ENCODE measurements at places on chromosomes 2 and 18. TPM values are rescaled to one million over a fixed set of nuclear protein-coding genes. Genes with fewer than 3 reads are reported as not detected.

Gene GCG
- not detected for total RNA-seq

GRCh38 chr2:10784719-10785118, 27.9 kb downstream of the PDIA6 start:
- no peak for DNase-seq

DNA sequence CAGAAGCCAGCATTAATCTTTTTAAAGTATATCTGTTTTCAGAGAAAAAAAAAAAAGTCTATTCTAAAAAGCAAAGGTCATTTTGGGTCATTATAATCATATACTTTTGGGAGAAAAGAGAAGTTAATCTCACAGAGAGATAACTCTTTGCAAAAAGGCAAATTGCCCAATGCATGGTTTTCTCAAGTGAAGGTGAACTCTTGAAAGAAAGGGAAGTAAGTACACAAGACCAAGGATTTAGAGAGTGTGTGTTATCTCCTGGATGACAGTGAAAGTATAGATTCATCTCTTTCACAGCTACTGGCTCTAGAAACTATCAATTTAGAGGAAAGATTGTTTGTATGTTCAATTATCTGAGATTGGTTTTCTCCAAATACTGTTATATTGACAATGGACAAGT, 151.4 kb downstream of the CD8B2 start:
- DNase-seq, result no peak

GRCh38 chr2:102368461-102369109, 13.0 kb downstream of the IL18R1 start:
- DNase-seq, result no peak

GRCh38 chr2:8977758-8978157, 25.7 kb downstream of the MBOAT2 start:
- DNase-seq, result no peak

Gene LIPG
- 32.6 TPM for total RNA-seq

DNA sequence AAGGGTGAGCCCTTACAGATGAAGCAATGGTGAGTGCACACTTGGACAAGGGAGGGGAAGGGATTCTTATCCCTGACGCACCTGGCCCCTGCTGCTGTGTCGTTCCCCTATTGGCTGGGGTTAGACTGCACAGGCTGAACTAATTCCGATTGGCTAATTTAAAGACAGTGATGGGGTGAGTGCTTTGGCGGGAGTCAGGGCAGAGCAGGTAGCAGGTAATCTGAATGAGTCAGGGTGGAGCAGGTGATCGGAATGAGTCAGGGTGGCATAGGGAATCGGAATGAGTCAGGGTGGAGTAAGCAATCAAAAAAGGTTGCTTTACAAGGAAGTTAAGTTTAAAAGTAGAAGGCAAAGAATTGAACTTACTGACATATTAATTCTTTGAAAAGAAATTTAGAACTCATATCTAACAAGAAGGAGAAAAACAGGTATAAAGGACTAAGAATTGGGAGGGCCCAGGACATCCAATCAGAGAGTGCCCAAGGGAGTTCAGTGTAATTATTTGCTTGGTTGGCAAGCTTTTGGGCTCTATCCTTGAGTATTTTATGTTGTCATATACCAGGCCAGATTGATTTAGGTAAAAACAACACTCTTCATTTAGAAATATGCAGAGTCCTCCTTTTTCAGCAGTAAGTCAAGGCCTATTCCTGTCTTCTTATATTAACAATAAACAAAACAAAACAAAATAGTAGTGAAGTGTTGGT, 52.3 kb upstream of the RALBP1 start:
- DNase-seq, result no peak

All from Daoy (cell line).